ENCODE measurements at places on chromosomes 12 and 14.

- DNase-seq: no peak
These were observed 11.5 kb upstream of the OR11G2 start for GRCh38 chr14:20179218-20179617.

DNA sequence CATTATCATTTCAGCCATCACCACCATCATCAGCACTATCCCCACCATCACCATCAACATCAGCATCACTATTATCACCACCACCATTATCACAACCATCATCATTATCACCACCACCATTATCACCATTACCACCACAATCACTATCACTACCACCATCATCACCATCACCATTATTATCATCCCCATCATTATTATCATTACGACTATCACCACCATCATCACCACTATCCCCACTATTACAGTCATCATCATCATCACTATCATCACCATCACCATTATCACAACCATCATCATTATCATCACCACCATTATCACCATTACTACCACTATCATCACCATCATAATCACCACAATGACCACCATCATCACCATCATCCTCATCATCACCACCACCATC, 50.4 kb upstream of the CMKLR1 start:
- no peak for DNase-seq

DNA sequence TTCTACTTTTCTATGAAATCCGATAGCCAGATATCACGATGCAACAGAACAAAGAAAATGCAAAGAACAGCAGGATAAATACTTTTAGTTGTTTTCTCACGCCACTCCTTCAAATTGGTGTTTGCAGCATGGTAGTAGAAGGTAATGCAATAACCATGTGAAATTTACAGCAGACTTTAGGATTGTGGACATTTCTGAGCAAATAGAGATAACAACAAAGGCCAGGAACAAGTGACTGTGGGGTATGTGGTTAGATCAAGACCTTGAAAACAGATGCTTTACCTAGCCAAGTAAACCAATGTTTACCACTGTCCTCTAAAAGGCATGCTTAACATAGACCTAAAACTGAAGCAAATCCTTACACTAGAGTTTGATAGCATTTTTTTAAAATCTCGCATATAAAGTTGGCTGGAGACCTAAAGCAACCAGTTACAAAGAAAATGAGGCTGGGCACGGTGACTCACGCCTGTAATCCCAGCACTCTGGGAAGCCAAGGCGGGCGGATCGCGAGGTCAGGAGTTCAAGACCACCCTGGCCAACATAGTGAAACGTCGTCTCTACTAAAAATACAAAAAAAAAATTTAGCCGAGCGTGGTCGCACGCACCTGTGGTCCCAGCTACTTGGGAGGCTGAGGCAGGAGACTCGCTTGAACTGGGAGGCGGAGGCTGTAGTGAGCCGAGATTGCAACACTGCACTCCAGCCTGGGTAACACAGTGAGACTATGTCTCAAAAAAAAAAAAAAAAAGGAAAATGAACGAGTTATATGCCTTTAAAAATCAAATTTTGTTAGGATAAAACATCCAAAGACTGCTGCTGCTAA, 123.2 kb upstream of the FOXN3 start:
- DNase-seq: peak; percentile 5

GRCh38 chr12:70598467-70599193, 38.6 kb downstream of the PTPRB start:
- DNase-seq: no peak

GRCh38 chr14:24084440-24084839, 9.7 kb upstream of the PCK2 start:
- no peak for DNase-seq

Measured in amniotic stem cell (primary cell).